Cerebellum (tissue), 4 donors: ENCODE measurements at places on chromosomes 1 and 21.

DNA sequence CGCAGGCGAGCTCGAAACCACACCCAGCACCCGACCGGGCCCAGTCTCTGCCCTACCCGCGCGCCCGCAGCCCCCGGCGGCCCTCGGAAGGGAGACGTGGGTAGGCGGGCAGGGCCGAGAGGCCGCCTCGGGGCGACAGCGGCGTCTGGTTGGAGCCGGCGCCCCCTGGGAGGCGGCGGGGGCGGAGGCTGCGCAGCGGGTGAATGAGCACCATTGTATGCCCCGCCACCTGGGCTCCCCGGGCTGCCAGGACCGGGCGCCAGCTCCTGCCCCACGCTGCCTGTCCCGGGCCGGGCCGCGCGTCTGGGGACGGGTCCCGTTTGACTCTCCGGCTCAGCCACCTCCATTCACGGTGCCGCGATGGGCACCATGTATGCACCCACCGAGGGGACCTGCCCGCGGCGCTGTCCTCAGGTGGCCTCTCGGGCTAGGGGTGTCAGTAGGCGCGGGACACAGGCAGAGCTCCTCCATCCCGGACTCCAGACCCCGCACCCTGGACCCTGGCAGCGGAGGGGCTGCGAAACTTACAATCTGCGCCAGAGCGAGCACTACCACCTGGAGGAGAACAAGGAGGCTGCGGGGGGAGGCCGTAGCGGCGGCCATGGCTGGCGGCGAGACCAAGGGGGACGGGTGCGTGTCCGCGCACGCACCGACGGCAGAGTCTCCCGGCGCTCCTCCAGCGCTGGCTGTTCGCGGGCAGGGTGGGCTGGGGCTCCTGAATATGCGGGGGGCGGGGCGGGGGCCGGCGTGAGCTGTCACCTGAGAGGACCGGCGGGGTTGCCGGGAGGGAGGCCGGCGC is at the start of gene COL9A2:
TSS of gene COL9A2 (minus strand) at position 692 of the 799 bp plus-strand sequence. CDS start at position 603, 89 bp downstream.
- DNase-seq, result no peak

DNA sequence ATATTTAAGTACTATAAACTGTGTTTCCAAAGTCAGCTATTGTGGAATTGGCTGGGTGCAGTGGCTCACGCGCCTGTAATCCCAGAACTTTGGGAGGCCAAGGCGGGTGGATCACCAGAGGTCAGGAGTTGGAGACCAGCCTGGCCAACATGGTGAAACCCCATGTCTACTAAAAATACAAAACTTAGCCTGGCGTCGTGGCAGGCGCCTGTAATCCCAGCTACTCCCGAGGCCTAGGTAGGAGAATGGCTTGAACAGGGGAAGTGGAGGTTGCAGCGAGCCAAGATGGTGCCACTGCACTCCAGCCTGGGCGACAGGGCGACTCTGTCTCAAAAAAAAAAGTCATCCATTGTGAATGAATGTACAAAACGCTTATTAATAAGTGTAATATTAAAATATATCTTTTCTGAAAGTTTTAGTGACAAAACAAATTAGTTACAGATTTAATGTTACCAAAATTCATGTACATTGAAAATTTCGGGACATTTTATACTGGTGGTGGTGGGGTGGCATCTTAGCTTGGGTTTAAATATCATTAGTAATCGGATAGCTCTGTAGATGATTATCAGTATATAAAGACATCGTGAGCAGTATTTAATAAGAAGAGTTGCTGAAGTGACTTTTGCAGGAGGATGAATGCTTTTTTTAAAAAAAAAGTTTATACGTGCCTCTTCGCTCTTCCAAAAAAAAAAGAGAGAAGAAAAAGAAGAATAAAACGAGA is 503 bp upstream of the SRSF11 start:
- DNase-seq, result no peak

- no peak for DNase-seq
These were observed 35.0 kb downstream of the UCK2 start for GRCh38 chr1:165862448-165862847.

GRCh38 chr1:177848577-177848976 is 121.3 kb downstream of the SEC16B start:
- no peak for DNase-seq

DNA sequence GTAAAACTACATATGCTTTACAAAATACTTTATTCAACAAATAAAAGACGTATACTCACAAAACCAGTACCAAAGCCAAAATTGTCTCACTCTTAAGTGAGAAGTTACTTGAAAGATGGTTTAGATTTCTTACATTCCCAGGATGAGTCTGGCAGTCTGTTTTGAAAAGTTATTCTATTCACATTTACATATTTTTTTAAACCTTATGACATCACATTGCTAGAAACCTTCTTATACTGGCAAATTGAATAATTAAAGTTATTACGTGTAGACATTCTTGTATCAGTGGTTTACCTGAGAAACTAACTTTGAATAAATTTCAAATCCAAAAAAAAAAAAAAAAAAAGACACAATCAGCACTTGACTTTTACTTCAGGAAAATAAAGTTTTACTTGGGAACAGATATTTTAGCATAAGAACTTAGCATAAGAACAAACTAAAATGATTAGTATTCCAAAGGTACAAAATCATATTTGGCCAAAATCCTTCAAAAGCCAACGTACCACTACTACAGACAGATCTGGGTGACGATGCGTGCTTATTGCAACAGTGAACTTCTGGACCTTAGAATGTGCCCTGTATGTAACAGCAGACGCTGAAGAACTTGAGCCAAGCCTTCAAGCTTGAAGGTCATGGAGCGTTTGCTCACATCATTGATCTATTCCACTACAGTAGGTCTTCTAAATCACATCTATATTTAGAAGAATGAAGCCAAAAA is 2.5 kb downstream of the CDC42BPA start:
- DNase-seq, result peak; percentile 21

DNA sequence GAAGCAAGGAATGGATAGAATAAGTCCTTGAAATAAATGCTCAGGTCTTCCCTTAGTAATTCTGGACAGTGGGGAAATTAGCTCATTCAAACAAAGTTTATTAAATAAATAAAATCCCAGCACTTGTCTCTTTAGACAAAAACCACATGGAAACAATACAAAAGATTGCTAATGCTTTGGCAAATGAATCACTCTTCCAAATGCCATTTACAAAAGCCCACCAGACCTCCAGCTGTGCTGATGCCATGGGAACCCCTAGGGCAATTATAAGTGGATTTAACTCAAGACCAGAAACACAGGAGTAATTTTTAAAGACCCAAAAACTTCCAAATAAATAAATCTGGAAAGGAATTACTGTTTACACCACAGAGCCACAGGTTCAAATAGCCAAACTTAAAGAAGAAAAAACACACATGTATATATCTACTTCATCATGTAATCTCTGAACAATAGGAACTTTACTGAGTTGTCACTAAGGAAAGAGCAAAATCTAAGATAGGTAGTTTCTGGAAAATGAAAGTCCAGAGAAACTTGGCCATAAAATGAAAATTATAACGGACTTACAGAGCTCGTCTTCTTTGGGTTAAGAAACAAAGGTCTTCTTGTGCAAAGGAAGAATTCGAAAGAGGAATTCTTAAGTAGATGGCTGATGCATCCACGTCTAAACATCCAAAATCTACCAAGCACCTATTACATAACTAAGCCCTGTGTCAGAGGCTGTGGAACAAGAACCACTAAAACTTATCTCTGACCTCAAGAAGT is 399.4 kb downstream of the SMYD3 start:
- DNase-seq, result no peak

- no peak for DNase-seq
These were observed 108.9 kb upstream of the PDC start for GRCh38 chr1:186569856-186570255.

GRCh38 chr1:76727520-76727919 is 139.8 kb upstream of the ST6GALNAC5 start:
- no peak for DNase-seq

DNA sequence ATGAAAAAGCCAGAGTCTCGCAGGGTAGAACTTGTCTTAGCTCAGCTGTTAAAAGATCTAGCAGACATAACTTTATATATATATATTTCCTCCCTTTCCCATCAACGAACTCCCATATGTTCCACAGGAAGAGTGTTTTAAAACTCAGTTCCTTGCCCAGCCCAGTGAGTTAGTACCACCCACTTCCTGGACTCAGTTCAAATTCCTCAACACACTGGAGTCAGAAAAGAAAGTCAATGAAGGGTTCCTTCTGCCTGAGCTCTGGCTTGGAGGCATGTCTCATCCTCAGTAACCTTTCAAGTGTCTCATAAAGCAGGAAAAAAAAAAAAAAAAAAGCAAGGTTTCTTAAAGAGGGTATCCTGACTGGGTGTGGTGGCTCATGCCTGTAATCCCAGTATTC is 15.6 kb downstream of the TPM3 start:
- DNase-seq, result no peak

DNA sequence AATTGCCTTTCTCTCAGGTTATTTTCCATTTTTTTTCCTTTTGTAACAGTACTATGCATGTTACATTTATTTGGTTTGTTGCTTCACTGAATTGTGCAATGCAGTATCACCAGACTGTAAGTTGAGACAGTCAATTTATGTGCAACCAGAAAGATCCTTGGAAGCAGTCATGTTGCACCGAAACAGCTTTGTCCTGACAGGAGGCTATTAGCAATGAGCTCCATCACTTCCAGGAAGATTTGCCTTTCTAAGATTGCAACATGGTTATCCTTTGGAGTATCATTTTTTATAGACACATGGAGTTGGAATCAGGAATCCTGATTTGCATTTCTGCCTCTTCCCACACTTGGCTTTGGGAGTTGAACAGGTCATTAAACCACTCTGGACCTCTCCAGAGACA is 84.5 kb upstream of the ST6GALNAC5 start:
- no peak for DNase-seq

DNA sequence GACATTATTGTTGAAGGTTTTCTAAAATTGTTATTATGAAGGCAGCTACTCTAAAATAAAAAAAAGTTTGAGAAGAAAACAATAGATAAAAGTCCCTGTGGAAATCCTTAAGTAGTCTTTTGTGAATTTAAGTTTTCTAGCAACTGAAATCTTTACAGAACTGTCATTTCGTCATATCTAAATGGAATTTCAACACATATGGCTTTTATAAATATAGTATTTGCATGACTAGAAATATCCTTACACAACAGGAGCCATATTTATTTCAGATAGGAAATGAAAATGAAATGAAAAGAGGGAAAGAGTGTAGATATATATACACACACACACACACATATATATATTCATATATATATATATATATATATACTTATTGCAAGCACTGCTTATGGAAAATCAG is 204.7 kb upstream of the RGS18 start:
- no peak for DNase-seq

DNA sequence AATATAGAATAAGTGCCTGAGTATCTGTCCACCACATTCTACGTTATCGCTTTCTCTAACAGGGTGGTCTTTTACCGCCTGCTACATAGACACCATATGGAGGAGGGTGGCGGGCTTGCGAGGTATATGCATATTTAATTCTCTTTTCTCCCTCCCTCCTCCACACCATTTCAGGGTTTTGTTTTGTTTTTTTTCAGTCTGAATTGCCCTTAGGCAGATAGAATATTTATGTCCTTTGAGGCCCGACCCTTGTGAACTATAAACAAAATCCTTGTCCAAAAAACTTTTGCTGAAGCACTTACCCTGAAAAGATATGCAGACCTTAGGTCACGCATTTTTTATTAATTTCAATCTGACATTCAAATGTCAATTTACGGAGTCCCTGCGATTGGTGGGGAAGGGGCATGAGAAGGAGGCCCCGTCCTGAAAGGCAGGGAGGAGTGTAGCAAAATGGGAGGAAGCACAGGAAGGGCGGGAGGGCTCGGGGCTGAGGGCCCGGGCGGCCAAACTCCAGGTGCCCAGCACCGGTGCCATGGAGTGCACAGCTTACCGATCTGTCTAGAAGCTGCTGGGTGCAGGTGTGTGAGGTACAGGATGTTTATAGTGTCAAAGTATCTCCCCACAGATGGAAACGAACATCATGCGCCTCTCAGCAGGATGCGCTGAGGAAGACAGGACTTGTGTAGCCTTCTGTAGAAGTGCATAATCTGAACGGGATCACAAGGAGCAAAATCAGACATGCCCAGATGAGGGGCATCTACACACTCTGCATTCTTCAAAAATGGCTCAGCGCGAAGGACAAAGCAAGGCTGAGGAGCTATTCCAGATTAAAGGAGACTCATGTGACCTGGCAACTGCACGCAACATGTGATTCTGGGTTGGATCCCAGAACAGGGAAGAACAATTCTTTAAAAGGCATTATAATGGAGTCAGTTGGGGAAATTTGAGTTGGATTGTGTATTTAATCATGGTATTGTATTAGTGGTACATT is 68.8 kb upstream of the LYST start:
- no peak for DNase-seq

DNA sequence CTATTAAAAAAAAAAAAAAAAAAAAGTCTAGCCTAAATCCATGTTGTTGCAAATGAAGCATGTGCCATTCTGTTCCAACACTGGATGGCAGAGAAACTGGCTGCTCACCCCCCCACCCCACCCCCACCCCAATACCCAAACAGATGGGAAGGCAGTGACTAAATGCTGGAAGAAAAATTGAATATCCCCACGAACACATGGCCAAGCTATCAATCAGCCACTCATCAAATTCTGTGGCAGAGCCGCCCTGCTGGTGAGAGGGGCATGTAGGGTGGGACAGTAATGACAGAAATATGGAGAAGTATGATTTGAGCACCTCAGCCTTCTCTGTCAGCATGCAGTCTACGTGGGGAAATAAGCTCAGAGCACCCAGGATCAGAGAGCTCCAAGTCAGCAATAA is 34.1 kb downstream of the OPTC start:
- no peak for DNase-seq

GRCh38 chr1:61337441-61337951 is 255.1 kb downstream of the NFIA start:
- DNase-seq, result no peak

DNA sequence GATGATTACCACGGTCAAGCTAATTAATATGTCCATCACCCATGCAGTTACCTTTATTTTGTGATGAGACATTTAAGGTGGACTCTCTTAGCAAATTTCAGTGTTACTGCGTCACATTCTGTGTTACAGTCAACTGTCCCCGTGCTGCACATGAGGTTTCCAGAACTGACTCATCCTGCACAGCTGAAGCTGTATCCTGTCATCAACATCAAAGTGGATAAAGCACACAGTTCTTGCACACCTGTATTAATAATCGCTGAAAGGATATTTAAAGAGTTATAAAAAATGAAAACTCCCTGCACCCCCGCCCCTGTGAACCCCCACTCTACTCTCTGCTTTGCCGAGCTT is 3.4 kb upstream of the KRTAP10-5 start:
- no peak for DNase-seq

GRCh38 chr1:66374561-66375111 is 159.3 kb upstream of the SGIP1 start:
- DNase-seq, result no peak

GRCh38 chr1:2530513-2531361 is 674 bp upstream of the HES5 start:
- DNase-seq, result peak; percentile 68

- DNase-seq, result no peak
These were observed 652.5 kb downstream of the AMY1C start for GRCh38 chr1:104402178-104402577.
